ENCODE measurements at places on chromosomes 5 and 9.

GRCh38 chr5:93247105-93247504 is 333.9 kb downstream of the NR2F1-AS1 start:
- no peak for DNase-seq

DNA sequence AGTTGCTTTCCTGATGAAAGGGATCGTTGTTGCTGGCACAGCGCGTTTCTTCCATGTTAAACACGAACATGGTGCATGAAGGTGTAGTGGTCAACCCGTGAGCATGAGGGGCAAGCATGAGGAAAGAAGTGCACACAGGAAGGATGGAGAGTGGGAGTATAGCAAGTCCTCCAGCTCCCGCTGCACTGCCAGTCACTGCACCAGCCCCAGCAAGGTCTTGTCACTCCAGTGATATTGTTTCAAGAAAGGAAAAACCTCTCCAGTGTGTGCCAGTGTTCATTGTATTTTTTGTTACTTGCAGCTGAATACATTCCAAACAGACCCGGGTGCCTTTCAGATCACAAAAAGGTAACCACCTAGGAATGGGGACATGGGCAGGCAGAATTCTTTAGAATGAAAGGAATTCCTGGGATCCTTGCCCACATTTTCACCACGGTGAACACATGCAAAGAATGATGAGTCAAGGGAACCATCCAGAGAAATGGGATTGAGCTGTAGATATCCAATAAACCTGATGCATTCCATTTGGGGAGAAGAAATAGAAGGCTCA is 186.3 kb downstream of the AOPEP start:
- DNase-seq: no peak

GRCh38 chr5:163478982-163479271 is 18.5 kb downstream of the HMMR start:
- DNase-seq: no peak

- no peak for DNase-seq
These were observed 581.4 kb upstream of the PTPRD start for GRCh38 chr9:11194246-11194645.

GRCh38 chr9:80560976-80561375 is 989.2 kb downstream of the TLE4 start:
- DNase-seq: no peak

DNA sequence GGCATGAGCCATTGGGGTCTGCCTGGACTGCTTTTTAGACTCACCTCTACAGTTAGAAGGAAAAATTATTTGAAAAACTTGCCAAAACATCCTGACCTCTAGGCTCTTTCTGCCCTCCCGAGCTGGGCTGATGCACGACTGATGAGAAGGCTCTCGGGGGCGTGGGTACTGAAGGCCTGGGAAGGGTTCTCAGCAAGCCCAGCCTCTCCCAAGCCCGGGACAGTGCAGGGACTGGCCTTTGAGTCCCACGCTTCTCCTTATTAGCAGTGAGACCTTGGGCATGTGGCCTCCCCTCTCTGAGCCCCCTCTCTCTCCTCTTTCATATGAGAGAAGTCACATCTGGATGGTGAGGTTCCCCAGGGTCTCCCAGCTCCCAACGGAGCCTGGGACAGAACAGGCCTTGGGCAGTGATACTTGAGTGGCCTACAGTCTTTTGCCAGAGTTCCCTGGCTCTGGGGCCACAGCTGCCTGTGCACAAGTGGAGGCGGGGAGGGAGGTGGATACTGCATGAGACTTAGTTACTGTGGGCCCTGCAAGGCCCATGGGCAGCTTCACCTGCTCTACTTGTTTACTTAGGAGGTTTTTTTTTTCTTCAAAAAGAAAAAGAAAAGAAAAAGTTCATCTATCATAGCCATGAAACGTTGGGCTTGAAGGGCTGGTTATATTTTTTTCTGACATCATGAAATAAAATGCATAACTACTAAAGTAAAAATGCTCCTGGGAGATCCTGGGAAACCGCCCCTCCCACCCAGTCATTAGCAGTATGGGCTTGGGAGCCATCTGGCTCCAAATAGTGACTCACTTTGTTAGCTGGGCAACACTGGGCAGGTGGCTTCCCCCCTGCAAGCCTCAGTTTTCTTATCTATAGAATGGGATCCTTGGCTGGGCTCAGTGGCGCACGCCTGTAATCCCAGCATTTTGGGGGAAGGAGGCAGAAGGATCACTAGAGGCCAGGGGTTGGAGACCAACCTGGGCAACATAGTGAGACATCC is 139.4 kb downstream of the GAPVD1 start:
- DNase-seq: no peak

GRCh38 chr9:114054191-114054690 is 23.9 kb downstream of the AMBP start:
- no peak for DNase-seq

DNA sequence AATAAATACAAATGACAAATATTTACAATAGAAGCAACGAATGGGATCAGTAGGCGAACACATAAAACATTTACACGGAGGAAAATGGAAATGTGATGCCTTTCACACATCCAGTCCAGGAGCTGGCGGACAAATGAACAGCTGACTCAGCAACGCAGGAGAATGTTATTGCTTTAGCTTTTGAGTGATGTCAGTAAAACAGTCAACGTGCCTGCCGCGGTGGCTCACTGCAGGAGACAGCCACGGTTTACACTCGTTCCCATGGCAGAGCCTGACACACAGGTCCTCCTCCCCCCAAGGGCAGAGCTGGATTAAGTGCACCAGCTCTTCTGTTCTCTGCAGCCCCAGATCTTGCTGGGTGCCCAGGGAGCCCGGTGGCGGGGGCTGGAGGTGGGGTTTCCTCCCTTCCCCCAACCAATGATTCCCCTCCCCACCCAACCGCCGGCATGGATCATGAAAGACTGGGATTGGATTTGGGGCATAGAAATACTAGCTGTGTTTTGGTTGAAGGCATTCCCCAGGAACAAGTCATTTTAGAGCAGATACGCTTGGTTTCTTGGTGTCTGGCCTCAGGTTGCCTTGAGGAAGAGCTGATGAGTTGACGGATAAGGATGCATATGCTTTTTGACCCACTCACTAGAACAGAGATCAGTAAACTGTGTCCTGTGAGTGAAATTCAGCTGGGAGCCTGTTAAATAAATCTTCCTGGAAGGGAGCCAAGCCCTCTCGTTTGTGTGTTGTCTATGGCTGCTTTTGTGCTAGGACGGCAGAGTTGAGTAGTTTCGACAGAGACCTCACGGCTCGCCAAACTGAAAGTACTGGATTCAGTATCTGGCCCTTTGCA is 12.5 kb downstream of the STC2 start:
- DNase-seq: no peak

DNA sequence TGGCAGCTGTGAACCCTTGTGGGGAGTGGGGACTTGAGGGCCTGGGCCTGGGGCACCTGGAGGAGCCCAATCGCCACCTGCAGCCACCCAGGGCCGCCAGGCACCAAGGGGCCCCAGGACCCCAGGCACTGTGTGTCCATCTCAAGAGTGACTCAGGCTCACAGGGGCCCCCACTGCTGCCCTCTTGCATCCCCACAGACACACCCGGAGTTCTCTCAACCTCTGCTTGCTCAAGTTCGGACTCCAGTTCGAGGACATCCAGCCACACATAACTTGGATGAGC is 51.9 kb downstream of the MRPL36 start:
- DNase-seq: no peak

GRCh38 chr5:77912721-77913120 is 136.6 kb upstream of the TBCA start:
- DNase-seq: no peak

DNA sequence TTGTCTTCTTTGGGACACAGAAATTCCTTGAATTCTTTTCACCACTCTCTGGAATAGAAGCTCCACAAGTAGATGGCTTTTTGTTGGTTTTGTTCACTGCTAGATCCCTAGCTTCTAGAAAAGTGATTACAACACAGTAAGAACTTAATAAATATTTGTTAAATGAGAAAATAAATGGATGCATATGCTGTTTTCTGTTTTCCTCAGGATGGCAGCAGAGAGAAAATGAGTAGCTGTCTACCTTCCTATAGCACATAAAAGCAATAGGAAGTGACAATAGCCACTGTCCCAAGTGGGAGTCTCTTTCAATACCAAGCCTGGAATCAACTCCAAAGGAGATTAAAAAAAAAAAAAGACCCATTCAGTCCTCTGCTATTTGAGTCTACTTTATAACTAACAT is 100.6 kb upstream of the NREP start:
- DNase-seq: no peak

GRCh38 chr5:4983701-4984100 is 156.4 kb upstream of the ADAMTS16 start:
- no peak for DNase-seq

GRCh38 chr5:131571669-131572168 is 63.3 kb downstream of the RAPGEF6 start:
- no peak for DNase-seq

- DNase-seq: no peak
These were observed 988 bp downstream of the OXCT1 start for GRCh38 chr5:41869151-41869723.

DNA sequence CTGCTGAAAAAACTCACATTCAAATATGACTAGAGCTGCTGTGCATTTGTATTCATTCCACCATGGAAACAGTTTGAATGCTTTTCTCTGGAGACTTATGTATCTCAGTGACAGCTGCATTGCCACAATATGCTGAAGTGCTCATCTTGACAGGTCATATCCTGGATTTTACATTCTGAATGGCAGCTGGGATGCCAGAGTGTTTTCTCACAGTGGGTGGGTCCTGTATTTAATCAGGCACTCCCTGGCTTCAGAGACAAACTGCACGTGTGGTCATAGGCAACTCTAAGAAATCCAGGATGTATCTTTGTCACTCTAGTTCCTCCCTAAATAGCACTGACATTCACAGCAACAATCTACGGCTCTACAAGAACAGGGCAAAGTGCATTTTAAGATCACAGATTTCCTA is 75.6 kb downstream of the ST8SIA4 start:
- no peak for DNase-seq

DNA sequence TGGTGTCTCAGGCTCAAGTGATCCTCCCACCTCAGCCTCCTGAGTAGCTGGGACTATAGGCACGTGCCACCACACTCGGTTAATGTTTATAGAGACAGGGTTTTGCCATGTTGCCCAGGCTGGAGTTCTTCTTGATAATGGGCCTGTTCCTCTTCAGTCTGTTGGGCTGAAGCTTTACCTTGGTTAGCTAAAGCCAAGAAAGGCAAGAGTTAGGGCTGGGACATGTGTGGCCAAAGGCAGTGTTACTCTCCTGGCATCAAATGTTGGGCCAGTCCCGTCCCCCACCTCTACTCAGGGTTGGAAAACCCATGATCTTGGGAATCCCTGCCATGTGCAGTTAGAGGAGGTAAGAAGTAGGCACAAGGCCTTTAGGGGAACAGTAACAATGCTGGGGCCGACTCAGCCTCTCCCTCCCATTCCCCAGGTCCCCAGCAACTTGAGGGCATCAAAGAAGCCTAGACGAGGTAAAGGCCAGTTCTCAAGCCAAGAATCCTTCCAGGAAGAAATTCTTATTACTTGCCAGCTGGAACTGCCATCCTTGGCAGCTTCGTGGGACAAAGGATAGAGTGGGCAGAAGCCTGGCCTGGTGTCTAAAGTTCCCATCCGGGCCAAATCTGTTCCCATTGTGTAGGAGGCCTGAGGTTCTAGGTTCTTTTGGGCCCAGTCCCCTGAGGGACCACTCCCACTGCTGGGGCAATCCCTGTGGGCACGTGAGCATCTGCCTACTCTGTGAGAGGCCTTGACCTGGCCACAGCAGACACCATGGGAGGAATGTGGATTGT is 4.5 kb downstream of the EGR1 start:
- peak; percentile 26 for DNase-seq
